CD4-positive, alpha-beta memory T cell (primary cell): ENCODE measurements at places on chromosomes 16 and 17.
A peak's percentile ranks its signal among the peaks of the same experiment; 100 is the strongest.

- DNase-seq, result peak; percentile 88
Observed at GRCh38 chr17:74282587-74283370, 8.7 kb downstream of the DNAI2 start.

- DNase-seq, result no peak
Observed at GRCh38 chr17:80236911-80237310, 16.7 kb downstream of the SLC26A11 start.

DNA sequence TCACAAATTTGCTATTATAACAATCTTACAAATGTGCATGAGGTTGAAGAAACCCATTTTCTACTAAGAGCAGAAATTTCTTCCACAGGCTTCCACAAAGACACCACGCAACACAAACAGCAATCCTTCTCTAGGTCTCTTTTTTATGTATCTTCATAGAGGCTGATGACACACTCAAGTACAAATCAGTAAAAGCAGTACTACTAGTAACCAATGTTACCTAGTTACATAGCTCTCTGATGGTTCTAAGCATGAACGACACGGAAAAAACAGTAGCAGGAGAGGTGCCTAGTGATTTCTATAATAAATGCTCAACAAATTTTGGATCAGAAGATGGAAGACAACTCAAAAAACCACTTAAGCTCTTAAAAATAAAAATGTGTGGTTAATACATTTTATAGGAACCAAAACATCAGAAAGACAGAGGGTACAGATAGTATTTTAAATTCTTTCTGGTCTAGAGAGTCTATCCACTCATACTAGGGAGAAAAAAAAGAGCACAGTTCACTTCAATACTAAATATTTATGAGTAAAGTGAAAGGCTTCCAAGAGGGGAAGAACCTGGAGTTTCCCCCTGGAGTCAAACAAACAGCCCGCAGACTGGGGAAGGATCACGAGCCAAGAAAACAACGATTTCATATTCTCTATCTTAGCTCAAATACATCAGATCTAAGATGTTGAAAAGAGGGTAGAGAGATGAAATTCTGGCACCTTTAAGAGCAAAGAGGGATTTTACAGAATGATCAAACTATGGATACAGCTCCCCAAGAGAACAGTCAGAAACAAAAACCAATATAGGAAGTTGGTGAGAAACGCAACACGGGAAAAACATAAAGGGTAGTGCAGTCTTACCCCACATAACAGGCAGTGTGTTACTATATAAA lies 40.2 kb downstream of the SMG6 start:
- DNase-seq, result no peak

DNA sequence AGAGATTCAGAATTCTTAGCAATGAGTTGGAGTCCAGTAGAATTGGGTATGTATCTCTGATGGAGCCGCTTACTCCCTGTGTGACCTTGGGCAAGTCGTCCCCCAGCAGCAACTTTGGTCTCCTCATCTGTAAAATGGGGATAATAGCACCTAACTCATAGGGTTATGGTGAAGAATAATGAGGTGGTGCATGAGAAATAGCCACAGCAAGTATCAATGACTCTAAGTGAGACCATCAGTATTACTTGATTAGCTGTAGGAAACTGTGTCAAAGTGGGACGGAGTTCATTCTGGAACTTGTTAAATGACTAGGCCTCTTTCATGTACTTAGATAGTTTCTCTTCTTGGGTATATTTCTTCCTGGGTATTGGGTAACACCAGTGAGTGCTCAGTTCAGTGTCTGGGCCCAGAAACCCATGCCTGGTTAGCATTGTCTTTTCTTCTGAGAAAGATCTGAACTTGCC lies 6.4 kb downstream of the PRKCB start:
- no peak for DNase-seq

GRCh38 chr16:65908568-65908967 lies 457.9 kb upstream of the CDH5 start:
- DNase-seq, result no peak

- DNase-seq, result no peak
Observed at GRCh38 chr16:56885446-56886162, 20.6 kb downstream of the SLC12A3 start.

GRCh38 chr16:64724339-64724738 lies 397.5 kb downstream of the CDH11 start:
- DNase-seq, result no peak

DNA sequence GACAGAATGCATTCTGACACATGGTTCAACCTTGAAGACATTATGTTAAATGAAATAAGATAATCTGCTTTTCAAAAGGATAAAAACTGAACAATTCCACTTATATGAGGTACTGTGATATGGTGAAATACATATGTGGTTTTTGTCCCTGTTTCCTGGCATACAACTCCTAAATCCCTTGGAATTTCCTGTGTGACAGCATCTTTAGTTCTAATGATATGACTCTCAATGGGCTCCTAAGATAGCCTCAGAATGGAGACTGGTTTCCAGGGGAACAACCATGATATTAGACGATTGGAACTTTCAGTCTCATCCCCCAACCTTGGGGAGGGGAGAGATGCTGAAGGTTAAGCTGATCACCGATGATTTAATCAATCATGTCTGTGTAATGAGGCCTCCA lies 37.7 kb upstream of the PHLPP2 start:
- DNase-seq, result no peak

DNA sequence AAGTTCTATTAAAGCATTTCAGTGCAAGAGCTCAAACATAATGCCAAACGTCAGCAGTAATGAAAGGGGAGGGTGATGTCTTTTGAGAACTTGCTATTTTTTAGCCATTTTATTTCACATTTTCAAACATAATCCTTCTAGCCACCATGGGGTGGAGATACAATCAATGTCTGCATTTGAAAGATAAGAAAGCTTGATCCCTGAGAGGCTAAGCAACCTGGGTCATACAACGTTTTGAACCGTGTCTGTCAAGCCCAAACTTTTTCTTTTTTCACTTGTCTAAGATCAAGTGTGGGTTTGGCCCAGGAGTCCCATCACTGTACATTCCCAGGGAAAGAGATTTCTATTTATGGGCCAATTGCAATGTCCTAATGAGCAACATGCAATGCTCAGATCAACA lies 331.1 kb downstream of the SLC39A11 start:
- DNase-seq, result no peak

GRCh38 chr17:31495022-31495885 lies 103.8 kb downstream of the RAB11FIP4 start:
- DNase-seq, result no peak

GRCh38 chr17:45656527-45657181 lies 127.5 kb upstream of the CRHR1 start:
- DNase-seq, result no peak

- DNase-seq, result no peak
Observed at GRCh38 chr16:73610160-73610559, 562.2 kb upstream of the ZFHX3 start.

GRCh38 chr17:77150196-77150595 lies 9.4 kb downstream of the SEC14L1 start:
- no peak for DNase-seq

DNA sequence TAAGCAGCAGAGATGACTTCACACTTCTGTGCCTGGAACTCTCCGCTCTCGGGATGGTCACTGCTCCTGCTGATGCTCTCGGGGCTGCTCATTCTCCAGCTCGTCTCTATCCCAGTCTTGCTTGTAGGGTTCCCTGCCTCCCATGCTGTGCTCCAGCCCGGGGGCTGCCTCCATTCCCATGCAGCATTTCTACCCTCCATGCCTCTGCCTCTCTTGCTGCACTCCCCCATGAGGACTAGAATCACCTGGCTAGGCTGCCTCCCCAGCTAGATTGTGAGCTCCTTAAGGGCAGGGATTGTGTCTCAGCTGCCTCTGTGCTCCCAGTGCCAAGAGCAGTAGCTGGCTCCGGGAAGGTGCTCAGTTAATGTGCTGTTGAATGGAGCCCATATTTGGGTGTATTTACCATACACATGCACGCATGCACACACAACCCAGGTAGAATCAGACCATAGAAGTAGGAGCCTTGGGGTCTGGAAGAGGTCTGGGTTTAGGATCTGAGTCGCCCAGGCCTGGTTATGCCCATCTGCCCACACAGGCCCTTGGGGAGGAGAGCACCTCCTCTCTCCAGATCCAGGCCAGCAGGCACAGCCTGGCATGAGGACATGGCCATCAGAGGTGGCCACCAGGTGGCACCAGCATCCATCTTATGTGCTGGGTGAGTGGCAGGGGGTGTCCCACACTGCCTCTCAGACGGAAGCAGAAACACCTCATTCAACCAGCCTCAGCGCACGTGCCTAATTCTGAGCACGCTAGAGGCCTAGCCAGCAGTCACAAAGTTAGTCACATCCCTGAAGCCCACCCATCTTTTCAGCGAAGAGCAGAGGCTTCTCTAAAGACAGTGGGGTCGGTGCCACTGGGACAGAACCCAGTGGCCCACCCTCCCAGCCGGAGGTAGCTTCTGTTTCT lies 9.3 kb downstream of the GIT1 start:
- peak; percentile 86 for DNase-seq

GRCh38 chr16:56767024-56767423 lies 37.1 kb downstream of the NUP93 start:
- DNase-seq, result no peak

DNA sequence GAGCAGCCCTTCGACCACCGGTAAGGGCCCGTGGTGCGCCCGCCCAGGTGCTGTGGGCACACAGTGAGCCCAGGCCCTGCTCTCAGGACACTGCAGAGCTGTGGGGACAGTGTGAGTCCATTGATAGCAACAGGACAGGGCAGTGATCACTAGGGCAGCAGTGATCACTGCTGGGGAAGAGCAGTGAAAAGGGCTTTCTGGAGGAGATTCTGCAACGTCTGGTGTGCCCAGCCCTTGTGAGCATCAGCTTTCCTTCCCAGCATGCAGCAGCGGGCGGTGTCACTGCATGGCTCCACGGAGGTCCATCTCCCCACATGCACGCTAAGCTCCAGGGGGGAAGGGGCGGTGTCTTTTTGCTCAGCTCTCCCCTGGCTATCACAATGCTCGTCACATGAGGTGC lies 32.1 kb downstream of the MAP1LC3B start:
- DNase-seq, result no peak

GRCh38 chr16:89365044-89365467 lies 125.3 kb downstream of the ANKRD11 start:
- DNase-seq, result no peak

DNA sequence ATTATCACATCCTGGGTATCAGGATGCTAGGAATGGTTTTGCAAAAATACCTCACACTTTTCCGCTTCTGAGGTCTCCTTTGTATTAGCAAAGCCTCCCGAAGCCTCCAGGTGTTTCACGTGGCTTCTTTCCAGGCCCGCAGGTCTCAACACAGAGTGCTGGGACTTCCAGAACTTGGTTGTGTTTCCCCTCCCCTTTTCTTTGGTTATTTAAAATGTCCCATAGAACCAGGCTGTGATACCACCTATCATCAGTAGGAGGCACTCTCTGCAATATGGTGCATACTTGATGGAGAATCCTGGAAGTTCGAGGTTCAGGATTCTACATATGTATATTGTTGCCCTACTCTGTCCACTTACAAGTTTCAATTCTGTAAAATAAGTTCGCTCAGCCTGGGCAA lies 28.8 kb downstream of the ATP2C2 start:
- DNase-seq, result no peak

DNA sequence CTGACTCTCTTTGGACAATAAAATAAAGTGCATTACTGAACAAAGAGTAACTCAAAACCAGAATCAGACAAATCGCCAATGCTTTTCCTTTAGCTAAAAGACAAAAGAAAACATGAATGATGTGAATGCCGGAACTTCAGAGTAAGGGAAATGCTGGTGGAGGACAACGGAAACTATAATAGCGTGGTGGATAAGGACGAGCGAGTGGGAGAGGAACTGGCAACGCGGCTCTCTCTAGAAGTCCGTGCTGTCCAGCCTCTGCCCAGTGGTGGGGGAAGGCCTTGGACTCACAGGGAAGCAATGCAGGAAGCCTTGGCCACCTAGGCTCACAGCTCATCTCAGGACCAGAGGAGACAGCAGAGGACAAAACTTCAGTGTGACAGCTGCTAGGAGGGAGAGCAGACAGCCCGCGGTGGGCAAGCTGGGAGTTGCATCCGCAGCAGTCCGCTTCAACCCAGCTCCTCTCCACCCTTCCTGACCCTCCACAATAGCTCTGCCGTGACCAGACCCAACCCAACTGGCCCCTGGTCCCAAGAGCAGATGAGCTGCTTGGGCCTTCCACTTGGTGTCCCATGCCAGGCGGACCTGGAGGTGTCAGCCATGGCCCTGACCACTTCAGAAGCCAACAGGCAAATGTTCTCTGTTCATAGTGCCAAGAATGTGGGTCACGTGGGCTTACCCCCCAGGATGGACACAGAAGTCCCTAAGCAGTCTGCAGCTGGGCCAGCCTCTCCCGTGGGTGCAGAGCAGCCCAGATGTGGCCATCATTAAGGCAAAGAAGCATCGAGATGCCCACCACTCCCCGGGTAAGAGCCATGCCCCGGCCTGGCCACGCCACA lies 5.3 kb upstream of the FAAP100 start:
- no peak for DNase-seq

- DNase-seq, result no peak
Observed at GRCh38 chr16:512802-513201, 14.7 kb upstream of the CAPN15 start.

GRCh38 chr17:50918933-50919296 lies 52.8 kb upstream of the TOB1 start:
- DNase-seq, result peak; percentile 49

GRCh38 chr17:9116311-9116835 lies 95.1 kb downstream of the NTN1 start:
- no peak for DNase-seq

GRCh38 chr17:9199571-9200551 lies 178.6 kb downstream of the NTN1 start:
- DNase-seq, result no peak

DNA sequence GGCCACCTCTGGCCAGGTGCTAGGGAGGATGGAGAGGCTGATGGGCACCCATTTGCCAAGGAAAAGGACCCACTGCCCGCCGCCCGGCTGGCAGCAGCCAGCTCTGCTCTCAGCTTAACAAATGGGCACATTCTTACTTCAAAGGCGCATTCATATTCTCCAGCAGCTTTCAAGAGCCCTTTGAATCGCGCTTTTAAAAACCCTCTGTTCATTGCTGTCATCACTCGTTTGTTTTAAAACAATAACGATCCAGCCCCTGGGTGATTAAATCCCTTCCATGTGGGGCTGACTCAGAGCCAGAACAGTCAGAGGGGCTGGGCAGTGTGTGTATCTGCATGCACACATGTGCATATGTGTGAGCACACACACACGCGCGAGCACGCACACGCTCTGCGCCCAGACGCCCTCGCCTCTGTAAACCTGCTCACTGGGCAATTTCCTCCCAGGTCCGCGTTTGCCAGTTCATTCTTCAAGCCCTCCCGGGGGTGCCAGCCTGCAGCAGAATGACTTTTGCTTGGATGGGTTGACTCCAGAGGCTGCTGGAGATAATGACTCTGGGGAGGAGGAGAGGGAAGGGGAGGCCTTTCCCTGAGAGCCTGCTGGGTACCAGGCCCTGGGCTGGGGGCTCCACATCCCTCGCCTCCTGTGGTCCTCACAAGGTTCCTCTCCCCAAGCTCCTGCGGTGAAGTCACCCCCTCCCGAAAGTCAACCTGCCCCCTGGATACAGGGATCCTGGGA lies 133.1 kb downstream of the SDK2 start:
- DNase-seq, result no peak

GRCh38 chr16:56262148-56262547 lies 70.9 kb downstream of the GNAO1 start:
- peak; percentile 85 for DNase-seq
